Activated T-cell treated with anti-CD3 and anti-CD28 coated beads, Interleukin-2, amount 50 U/mL, for 72 hours (primary cell): ENCODE measurements at places on chromosomes 12 and 14. TPM values are rescaled to one million over a fixed set of nuclear protein-coding genes. Genes with fewer than 3 reads are reported as not detected.

- H3K27ac ChIP-seq = no peak overlapping the region
- H3K27me3 ChIP-seq = no peaks in the 10 kb centered on the region
- DNase-seq = no peak
- H3K36me3 ChIP-seq = no peaks in the 10 kb centered on the region
Measured at GRCh38 chr14:104731320-104732294, 7.6 kb downstream of the ADSS1 start.

RAB5B gene
- 49.4 TPM for total RNA-seq

PPM1H gene
- total RNA-seq = not detected

TMEM132D gene
- not detected for total RNA-seq

- peaks cover 89% of the 10 kb centered on the region for H3K4me1 ChIP-seq
- no peak overlapping the region for H3K4me3 ChIP-seq
- no peaks in the 10 kb centered on the region for H3K36me3 ChIP-seq
- H3K27me3 ChIP-seq = no peaks in the 10 kb centered on the region
- peak overlapping the region; percentile 79 for H3K27ac ChIP-seq
- no peak for DNase-seq
Measured at GRCh38 chr12:57840726-57841125, 5.8 kb downstream of the CTDSP2 start.

DNA sequence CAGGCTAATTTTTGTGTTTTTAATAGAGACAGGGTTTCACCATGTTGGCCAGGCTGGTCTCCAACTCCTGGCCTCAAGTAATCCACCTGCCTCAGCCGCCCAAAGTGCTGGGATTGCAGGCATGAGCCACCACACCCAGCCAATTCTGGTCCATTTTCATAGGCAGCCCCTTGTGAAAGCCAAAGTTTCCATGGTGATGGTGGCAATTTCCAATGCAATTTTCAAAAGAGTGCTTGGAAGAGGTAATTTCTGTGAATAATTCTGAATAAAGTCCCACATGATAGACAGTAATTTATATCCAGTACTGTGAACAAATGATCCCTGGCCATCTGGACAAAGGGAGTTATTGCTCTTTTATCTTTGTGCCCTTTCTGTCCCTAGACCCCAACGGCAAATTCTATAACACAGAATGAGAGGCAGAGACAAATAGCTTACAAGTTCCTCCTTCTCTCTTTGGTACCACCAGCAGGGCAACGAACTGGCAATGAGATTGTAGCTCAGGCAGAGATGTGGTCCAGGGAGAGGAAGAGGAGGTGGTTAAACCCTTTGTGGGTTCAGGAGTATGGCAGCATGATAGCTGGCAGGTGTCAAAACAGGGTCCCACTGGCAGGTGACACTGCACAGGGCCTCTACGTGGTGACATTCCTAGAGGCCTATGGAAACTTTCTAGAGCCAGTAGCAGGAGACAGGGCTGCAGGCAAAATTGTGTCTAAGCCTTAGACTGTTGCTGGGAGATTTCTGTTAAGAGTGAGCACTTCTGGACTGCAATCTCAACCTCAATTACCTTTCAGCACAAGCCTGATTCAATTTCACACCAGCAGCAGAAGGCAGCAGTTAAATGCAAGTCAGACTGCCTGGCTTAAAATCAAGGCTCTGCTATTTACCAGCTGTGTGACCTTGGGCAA lies 46.5 kb downstream of the NT5DC3 start:
- H3K4me1 ChIP-seq = no peaks in the 10 kb centered on the region
- H3K4me3 ChIP-seq = no peak overlapping the region
- H3K36me3 ChIP-seq = peaks cover 7% of the 10 kb centered on the region
- H3K27ac ChIP-seq = no peak overlapping the region

OTUB2 gene
- total RNA-seq = 2.1 TPM

DNA sequence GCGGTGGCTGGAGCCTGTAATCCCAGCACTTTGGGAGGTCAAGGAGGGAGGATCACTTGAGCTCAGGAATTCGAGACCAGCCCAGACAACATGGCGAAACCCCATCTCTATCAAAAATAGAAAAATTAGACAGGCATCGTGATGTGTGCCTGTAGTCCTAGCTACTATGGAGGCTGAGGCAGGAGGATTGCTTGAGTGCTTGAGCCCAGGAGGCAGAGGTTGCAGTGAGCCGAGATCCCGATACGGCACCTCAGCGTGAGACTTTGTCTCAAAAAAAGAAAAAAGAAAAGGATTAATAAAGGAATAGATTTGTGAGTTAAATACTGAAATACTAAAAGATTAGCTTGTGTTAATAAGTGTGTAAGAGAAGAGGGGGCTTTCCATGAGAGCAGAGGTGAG lies 29.4 kb downstream of the RPGRIP1 start:
- no peak for DNase-seq
- H3K36me3 ChIP-seq = no peaks in the 10 kb centered on the region
- peaks cover 21% of the 10 kb centered on the region for H3K4me1 ChIP-seq
- peak overlapping the region; percentile 82 for H3K4me3 ChIP-seq
- no peaks in the 10 kb centered on the region for H3K27me3 ChIP-seq

TMEM52B gene
- total RNA-seq = not detected

PROX2 gene
- total RNA-seq = 0.29 TPM

CARMIL3 gene
- 1.9 TPM for total RNA-seq

GRCh38 chr14:76473481-76474263 lies 97.7 kb downstream of the ESRRB start:
- no peak overlapping the region for H3K27ac ChIP-seq
- no peaks in the 10 kb centered on the region for H3K4me1 ChIP-seq
- peaks cover 33% of the 10 kb centered on the region for H3K27me3 ChIP-seq
- H3K36me3 ChIP-seq = no peaks in the 10 kb centered on the region

DNA sequence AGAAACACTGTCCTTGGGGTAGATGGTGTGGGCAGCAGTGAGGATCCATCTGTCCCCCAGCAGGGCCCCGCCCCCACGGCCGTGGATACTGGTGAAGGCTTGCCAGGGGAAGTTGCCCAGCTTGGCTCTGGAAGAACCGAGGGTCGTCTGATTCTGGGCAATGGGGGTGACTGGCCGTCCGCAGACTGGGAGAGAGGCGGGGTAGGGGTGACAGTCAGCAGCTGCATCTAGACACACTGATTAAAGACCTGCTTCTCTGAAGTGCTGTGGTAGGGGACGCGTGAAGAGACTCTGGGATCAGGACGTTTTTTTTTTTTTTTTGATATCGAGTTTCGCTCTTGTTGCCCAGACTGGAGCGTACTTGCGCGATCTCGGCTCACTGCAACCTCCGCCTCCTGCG lies 4.7 kb upstream of the C1R start:
- H3K36me3 ChIP-seq = no peaks in the 10 kb centered on the region
- H3K27ac ChIP-seq = no peak overlapping the region
- H3K4me1 ChIP-seq = peaks cover 4% of the 10 kb centered on the region
- DNase-seq = no peak
- no peaks in the 10 kb centered on the region for H3K27me3 ChIP-seq
- no peak overlapping the region for H3K4me3 ChIP-seq

OR4E2 gene
- not detected for total RNA-seq

C12orf50 gene
- total RNA-seq = 0.12 TPM

ZBTB25 gene
- 31.3 TPM for total RNA-seq
